ENCODE measurements at places on chromosomes 16 and 17.
A peak's percentile ranks its signal among the peaks of the same experiment; 100 is the strongest.

- DNase-seq, result no peak
Observed at GRCh38 chr16:11030990-11031510, 86.7 kb downstream of the CLEC16A start.

DNA sequence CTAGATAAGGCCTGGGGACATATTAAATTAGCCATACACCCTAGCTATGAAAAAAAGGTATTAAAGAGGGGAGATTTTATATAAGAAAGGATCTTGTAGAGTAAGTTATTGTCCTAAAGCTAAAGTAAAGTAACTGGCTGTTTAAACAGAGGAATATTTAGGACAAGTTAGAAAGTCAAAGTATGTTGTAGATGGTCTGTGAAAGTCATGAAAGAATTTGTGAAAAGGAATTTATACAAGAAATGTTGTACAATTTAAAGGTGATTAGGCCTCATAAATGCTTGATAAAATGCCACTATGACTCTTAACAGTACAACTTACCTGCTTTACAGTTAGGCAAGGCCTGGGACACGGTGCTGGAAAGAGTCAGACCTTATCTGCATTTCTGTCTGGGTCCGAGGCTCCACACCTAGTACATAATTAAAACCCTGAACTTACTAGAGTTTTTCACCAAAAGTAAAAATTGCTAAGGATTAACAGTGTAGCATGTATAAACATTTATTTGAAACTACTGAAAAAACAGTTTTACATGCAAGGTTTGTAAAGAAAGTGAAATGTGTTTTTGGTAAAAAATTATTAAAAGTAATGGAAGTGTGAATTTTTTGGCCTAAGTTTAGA lies 445.3 kb upstream of the TOM1L1 start:
- no peak for DNase-seq

GRCh38 chr16:24822974-24823373 lies 22.8 kb upstream of the SLC5A11 start:
- no peak for DNase-seq

DNA sequence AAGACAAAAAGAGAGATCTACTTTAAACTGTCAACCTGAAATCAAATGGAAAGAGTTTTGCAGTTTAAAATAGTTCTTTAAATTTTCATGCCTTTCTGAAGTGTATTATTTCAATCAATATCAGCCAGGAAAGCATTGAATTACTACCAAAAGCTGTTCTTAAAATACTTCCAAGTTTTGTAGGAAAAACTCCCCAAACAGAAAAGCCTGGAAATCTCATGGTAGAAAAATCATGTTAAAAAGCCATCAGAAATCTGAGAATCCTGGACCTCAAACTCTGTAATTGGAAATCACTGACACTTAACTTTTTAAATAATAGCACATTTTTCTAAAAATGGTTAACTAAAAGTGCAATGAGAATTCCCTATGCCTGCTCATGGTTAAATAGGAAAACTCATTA lies 63.3 kb upstream of the CNTNAP4 start:
- DNase-seq, result no peak

DNA sequence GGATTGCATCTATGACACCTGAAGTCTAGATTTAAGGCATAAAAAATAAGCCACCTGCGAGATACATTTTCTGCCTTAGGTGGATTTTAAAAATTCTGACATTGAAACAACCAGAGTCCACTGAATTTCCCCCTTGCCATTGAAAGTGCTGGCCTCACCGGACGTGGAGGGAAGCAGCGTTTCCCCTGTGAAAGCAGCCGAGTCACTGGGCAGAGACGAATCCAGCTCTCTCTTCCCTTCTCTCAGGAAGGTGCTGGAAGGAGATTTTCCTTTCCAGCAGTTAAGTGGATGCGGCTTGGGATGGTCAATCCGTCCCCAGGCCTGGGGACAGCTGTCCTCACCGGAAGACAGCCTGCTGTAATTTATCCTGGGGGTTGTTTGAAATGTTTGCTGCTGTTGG lies 270.9 kb upstream of the FOXF1 start:
- no peak for DNase-seq

DNA sequence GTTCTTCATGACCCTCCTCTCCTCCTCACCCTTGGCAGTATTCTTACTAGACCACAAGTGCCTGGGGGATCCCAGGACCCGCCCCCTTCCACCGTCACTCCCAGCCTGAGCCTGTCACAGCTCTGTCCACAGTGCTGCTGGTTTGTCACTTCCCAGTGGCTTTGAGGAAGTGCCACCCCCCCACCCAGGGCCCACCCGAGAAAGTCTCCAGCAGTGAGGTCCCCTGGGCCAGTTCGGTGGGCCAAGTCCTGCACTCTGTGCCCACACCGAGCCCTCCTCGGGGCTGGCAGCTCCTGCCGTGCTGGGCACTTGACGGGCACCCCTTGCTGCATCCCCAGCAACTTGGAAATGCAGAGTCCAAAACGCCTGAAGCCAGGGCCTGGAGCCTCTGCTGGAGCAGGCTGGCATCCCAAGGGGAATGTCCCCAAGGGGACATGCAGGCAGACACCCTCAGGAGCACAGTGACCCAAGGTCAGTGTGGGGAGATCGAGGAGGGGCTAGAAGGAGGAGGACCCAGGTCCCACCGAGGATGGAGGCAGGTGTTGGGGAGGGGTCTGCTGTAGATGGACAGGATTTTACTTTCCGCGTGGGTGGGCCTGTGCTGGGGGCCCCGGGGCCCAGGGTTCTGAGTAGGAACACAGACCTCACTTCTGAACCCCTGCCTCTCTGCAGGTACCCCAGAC lies 15.5 kb downstream of the MMP15 start:
- DNase-seq, result peak; percentile 31

DNA sequence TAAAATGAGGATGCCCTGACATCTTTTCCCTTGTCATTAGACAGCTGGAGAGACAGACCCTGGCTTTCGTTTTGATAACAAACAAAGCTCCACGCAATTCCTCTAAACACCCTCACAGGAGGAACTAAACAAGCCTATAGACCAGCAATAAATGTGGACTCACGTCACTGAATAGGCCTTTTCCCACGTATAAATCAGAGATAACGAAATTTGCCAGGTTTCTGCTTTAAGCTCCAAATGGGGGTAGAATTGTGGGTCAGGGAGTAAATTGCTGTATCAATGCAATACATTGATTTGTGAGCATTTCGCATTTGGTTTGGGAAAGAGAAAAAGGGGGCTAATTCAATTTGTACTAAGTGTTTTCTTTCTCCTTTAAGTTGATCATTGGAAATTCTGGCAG lies 256.0 kb downstream of the PMP22 start:
- DNase-seq, result no peak

- no peak for DNase-seq
Observed at GRCh38 chr16:65116216-65116615, 5.6 kb downstream of the CDH11 start.

- DNase-seq, result peak; percentile 8
Observed at GRCh38 chr17:27446569-27447301, 9.5 kb upstream of the KSR1 start.

DNA sequence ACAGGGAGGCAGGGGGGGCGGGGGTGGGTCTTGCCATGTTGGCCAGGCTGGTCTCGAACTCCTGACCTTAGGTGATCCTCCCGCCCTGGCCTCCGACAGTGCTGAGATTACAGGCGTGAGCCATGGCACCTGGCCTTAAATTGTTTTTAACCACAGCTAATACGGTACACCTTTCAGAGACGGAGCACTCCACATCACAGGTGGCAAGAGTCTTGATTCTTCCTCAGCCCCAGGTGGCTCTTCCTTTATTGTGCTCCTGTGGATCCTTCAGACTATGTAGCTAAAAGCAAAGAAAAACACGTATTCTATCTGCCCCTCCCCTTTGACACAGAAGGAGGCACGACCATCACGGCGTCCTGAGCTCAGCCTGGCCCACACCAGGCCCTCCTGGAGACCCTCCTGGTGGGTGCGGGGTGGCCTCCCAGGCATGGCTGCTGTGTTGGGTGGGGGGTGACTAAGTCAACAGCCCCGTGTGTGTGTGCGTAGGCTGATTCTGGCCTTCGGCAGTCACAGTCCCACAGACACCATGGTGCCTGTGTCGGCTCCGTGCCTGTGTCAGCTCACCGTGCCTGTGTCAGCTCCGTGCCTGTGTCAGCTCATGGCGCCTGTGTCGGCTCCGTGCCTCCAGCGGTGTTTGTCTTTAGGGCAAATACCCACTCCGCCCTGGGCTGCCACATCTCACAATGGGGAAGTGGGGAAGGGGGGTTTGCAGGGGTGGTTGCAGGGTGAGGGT lies 10.8 kb upstream of the SECTM1 start:
- DNase-seq, result no peak

GRCh38 chr16:49514073-49514980 lies 140.7 kb downstream of the C16orf78 start:
- DNase-seq, result no peak

DNA sequence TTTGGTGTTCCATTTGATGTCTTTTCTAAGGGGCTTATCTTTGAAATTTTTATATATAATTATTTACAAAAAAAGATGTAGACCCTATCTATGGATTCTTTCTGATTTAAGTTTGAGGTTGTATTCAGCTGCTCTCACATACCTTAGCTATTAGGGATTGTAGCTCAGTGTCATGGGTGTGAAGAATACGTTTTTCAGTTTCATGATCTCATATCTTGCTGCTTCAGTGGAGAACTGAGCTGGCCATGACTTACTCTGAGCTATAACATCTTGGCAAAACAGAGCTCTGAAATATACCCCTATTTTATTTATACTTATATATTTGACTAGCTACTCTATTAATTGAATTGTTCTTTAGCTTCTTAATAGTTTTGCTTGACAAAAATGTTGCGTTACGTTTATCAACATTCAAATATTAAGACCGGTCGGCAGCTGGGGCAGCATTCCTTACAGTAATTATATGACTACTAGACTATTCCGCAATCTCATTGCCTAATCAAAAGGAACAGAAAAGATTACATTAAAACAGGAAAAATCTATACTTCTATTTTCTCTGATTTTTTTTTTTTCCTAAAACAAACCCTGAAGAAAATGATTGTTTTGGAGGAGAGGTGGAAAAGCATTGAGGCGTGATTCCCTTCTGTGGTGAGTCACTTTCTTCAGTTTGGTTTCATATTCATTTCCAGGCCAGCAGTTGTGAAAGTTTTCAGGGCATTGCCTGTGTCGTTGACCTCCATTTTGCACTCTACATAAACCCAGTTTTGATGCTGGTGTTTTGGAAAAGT lies 24.1 kb upstream of the KRT24 start:
- peak; percentile 12 for DNase-seq

DNA sequence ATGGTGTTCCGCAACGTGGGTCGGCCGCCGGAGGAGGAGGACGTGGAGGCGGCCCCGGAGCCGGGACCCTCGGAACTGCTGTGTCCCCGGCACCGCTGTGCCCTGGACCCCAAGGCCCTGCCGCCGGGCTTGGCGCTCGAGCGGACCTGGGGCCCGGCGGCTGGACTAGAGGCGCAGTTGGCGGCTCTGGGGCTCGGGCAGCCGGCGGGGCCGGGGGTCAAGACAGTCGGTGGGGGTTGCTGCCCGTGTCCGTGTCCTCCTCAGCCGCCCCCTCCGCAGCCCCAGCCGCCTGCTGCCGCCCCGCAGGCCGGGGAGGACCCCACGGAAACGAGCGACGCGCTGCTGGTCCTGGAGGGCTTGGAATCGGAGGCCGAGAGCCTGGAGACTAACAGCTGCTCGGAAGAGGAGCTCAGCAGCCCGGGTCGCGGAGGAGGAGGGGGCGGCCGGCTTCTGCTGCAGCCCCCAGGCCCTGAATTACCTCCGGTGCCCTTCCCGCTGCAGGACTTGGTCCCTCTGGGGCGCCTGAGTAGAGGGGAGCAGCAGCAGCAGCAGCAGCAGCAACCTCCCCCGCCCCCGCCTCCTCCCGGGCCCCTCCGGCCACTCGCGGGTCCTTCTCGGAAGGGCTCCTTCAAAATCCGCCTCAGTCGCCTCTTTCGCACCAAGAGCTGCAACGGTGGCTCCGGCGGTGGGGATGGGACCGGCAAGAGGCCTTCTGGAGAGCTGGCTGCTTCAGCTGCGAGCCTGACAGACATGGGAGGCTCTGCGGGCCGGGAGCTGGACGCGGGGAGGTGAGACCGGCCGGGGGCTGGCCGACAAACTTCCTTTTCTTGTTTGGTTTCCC lies 821 bp downstream of the SOCS7 start:
- peak; percentile 45 for DNase-seq

- DNase-seq, result no peak
Observed at GRCh38 chr17:63768433-63768832, 5.0 kb downstream of the CCDC47 start.

DNA sequence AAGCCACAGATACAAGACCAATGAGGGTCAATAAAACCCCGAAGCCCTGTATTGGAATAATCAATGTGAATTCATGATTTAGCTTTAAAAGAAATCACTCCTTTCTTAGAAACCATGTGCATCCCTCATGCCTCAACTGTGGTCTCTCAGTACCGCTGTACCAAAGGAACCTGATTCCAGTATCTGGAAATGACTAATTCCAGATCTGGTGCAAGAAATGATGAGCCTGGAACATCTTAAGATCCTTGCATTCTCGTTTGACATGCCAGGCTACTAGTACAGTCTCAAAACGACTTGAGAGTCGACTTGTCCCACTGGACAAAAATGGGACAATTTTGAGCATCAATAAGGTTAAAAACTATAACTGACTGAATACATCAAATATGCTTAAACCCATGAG lies 21.2 kb downstream of the USP31 start:
- DNase-seq, result no peak

- DNase-seq, result no peak
Observed at GRCh38 chr16:88349153-88349902, 33.4 kb upstream of the ZNF469 start.

DNA sequence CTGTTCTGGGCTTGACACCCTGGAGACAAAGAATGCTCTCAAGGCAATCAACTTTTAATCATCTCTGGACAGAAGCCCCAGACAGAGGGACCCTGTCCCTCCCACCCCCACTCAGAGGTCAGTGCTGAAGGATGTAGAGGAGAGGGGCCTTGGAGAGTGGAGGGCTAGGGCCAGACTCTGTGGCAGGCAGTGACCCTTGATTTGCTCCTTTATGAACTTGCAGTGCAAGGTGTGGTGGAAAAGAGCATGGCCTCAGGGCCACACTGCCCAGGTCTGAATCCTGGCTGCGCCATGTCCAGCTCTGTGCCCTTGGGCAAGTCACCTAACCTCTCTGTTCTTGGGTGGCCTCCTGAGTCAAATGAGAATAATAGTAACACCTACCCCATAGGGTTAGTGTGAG lies 134.3 kb downstream of the TMEM132E start:
- DNase-seq, result no peak

- peak; percentile 97 for DNase-seq
Observed at GRCh38 chr17:45051060-45051719, at the start of gene DCAKD. DCAKD (minus strand) TSS chr17:45051632; CDS start chr17:45034885, 16,747 bp downstream.

GRCh38 chr16:84061236-84061819 lies 18.7 kb upstream of the SLC38A8 start:
- no peak for DNase-seq

- DNase-seq, result no peak
Observed at GRCh38 chr16:81094771-81095251, 1.4 kb downstream of the GCSH start.

All from suppressor macrophage treated with lipopolysaccharide for 1 hour (primary cell).